ENCODE measurements at places on chromosomes 12 and 14.

GRCh38 chr12:131153956-131154355 lies 200.2 kb downstream of the ADGRD1 start:
- no peak for DNase-seq

DNA sequence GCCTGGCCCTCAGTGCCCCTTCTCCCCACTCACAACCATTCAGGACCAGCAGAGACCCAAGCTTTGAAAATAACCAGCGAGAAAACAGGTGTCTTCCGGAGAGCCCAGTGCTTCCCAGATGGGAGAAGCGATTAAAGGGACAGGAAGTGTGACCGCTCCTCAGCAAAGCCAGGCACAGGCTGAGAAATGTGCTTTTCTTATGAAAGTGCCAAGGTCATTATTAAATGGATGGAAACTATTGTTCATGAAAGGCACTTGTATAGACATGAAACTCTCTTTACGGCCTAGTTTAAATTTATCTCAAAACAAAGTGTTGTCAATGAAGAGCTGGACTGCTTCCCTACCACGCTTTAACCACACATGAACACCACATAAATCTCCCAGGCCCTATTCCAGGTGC lies 210.4 kb downstream of the SPTSSA start:
- no peak for DNase-seq

- no peak for DNase-seq
Measured at GRCh38 chr12:96652870-96653269, 163.5 kb downstream of the CFAP54 start.

DNA sequence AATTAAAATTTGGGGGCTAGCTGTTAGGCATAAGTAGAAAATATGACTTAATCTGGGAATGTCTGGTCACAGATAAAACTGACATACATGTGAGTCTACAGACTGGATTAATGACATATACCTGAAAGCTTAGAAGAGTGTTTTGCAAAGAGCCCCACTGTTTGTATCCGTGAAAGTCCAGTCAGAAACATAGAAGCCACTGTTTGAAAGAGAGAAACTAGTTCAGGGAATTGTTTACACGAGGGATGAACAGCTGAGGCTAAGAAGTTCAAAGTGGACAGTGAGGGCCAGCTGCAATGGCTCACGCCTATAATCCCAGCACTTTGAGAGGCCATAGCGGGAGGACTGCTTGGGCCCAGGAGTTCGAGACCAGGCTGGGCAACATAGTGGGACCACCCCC lies 36.2 kb upstream of the SGPP1 start:
- DNase-seq: no peak

DNA sequence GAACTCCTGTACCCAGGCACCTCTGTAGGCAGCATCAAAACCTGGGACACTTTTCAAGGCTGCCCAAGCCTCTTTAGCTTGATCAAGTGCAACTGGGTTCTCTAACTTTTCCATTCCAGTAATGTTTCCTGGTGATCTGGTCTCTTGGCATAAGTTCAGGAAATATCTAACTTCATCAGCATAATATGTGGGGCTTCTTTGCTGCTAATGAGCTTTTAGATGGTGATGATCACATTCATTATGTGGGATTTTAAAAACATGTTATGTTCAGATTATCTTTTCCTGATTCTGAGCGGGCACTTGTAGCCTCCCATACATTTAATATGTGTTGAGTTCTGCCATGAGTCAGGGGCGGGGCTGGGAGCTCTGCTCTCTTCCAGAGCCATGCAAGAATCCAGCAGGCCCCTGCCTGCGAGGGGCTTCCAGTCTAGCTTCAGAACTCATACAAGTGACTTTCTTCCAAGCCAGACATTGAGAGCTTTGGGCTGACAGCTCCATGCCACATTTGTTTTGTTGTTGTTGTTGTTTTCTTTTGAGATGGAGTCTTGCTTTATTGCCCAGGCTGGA lies 39.5 kb upstream of the RIN3 start:
- DNase-seq: no peak

- no peak for DNase-seq
Measured at GRCh38 chr12:31325524-31325875, 450 bp downstream of the SINHCAF start.

DNA sequence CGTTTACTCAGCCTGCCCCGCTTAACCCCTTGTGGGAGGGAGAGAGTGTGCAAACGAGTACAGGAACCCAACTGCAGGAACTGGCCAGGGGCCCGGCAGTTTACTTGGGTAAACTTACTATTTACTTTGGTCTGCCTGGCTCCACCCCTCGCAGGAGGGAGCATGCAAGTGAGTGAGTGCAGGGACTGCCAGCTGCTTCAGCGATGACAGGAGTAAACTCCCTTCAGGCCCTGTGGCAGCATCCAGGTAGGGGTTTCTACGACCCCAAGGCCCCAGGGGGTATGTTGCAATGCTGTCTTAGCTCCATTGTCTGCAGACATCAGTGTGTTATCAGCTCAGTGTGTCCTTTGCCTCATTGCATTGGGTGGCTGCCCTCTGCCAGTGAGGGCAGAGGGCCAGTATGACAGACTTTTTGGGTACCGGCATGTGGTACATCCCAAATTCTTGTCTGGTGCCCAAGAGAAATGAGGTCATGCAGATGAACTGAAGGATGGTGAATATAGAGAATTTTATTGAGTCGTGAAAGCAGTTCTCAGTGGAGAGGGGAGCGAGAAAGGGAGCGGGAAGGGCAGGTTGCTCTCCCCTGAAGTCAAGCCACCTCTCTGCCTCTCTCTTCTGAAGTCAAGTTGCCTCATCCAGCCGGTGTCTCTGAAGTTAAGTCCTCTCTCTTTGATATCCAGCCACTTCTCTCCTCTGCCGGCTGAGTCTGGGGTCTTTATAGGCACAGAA lies 181.8 kb downstream of the FUT8 start:
- DNase-seq: no peak

DNA sequence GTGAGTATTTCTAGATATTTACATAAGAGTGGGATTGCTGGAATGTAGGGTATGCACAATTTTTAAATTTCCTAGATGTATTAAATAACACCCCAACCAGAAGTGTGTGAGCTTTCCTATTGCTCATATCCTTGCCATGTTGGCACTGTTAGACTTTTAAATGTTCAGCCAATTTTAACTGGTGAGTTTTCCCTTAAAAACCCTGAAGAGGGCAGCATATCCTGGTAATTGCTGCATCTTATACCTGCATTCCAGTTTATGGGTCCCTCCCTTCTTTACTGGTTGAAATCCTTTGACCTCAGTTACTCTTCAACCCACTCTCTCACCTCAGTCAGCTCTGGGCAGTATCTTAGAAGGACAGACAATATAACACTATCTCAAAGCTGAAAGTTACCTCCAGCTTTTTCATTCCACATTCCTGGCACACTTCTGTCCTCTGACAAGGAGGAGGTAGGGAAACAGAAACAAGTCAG lies 270.6 kb downstream of the PAWR start:
- peak; percentile 48 for DNase-seq

GRCh38 chr12:69278814-69279782 lies 39.7 kb downstream of the CPSF6 start:
- DNase-seq: no peak

DNA sequence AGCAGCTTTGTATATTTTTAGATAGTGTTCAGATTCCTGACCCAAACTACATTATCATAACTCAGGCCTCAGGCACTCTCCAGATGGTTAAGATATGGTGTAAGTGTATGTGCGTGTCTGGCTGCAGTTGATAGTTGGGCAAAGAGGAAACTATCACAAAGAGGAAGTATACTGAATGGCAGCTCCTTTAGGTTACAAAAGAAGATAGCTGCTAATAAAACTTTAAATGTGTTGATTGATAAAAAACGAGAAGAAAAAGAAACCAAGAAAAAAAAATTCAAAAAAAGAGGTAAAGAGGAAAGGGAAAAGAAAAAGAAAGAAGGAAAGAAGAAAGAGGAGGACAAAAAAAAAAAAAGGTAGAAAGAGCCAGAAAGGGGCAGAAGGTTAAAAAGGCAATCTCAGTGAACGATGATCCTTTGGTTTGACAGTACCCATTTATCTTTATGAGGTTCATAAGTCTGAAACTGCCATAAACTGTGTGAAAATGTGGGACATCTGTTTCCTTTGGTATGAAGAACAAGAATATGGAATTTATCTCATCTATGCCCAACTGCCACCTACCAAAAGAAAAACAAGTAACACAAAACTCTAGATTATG lies 42.2 kb downstream of the TAOK3 start:
- peak; percentile 81 for DNase-seq

DNA sequence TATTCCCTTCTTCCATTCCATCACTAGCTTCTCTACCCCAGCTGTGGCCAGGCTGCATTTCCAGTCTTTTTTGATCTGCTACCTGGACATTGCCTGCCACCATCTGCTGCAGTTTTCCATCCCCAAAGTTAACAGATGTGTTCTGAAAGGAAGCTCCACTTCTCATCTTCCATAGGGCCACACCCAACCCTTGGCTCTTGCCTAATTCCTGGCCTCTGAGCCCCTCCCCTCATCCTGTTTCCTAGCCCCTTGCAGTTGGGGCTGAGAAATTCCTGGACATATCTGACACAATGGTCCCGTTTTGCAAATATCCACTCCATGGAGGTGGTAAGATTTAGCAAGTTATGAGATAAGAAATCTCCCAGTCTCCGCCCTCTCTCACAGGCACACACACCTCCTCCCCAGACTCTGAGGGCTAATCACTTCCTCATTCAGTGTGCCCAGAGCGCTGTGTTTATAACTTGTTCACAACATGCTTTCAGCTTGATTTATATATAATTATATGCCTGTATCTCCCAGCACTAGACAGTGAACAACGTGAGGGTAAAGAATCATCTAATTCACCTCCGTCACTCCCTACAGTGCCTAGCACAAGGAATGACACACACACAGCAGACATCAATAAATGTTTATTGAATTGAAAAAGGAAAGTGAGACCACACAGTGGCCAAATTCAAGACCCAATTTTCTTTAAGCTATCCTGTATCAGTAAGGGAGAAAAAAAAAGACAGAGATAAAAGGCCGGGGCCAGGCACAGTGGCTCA lies 13.4 kb downstream of the SMUG1 start:
- no peak for DNase-seq

DNA sequence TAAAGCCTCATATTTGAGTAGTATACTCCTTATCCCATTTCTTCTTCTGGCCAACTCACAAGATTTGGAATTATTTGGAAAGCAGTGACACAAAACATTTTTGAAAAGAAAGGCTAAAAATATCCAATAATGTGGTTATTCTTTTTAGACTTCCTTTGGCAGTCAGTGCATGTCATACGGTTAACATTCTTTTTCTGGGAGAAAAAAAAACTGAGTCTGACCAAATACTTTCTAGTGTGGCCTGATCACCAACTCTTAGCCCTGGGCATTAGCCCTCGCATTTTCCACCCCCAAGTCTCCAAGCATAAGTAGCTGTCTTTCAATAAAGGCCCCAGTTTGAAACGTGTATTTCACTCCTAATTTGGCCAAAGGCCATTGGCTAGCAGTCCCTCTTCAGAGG lies 5.9 kb downstream of the RASSF3 start:
- no peak for DNase-seq

DNA sequence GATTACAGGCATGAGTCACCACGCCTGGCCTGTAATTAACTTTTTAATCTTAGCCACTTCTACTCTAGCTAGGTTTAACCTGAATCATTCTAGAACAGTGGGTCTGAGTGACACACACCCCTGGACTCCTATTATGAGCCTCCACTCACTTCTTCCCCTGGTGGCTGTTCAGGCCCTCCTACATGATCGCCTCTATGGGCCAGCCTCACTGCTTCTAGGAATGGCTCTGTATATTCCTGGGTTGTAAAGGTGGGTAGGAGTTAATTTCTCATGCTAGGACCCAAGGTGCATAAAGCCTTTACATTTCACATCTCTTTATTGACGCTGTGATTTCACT lies 8.0 kb upstream of the RNU6-8 start:
- DNase-seq: no peak

- DNase-seq: no peak
Measured at GRCh38 chr12:131011165-131012079, 57.7 kb downstream of the ADGRD1 start.

DNA sequence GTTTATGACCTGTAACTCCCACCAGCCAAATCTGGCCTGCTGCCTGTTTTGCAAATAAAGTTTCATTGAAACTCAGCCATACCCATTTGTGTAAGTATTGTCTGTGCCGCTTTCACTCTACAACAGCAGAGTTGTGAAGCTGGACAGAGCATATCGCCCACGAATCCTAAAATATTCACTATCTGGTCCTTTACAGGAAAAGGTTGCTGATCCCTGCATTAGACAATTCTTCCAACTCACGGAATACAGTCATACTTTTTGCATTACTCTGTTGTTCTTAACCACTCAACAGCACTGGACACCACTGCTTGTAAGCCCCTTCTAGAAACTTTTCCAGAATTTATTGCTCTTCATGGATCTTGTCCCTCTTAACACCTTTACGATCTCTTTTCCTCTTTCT lies 435.4 kb downstream of the EGLN3 start:
- DNase-seq: no peak

DNA sequence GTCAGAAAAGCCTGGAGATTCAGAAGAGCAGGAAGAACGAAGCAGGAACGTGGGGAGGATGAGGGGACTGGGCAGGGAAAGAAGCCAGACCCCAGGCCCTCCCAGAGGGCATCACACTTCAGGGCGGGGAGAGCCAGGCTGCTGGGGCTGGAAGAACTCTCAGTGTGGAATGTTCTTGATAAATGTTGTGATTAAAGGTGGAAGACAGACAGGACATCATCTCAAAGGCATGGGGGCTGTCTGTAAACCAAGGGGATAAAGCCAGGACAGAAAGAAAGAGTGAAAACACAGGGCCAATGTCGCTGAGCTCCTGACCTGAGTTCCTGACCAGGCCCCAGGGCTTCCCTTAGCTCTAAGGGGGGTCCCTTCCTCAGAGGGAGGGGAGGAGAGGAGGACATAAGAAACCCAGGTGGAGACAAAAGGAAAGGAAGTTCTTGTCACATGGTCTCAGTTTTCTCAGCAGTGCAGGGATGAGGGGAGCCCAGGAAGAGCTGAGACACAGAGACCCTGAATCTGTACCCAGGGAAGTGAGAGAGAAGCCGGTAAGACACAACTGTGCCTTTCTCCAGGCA lies 56.3 kb downstream of the SETD3 start:
- DNase-seq: no peak

- DNase-seq: no peak
Measured at GRCh38 chr14:26820138-26820537, 222.3 kb upstream of the NOVA1 start.

DNA sequence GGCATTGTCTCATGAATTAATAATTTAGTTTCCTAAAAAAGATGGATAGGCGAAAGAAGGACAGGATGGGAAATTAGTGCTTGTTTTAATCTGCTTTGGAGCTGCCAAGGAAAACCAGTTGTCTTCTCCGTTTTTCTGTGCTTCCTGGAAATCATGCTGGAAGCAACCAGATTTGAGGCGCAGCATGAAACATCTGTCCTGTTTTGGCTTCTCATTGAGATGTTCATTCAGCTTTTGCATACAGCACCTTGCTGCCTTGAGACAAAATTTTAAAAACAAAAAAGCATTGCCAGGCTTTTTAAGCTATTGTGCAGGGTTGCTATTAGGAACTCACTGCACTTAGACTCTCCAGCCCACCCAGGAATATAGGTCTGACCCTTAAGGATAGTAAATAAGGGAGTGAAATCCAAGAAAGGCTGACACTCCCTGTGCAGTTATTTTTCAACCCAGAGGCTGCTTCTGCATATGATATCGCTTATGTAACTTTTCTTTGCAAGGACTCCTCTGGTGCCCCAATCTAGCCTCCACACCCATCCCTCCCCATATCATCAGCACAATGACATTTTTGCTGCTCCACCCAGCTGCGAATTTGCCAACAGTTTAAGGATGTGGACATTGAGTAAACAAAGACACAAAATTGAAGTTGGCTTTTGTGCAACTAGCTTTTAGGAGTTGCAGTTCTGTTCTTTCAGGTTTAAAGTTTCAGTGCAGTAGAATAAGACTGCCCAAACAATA lies 46.9 kb upstream of the MDM1 start:
- DNase-seq: no peak

GRCh38 chr14:77641534-77642341 lies 25.3 kb upstream of the SPTLC2 start:
- DNase-seq: peak; percentile 40

Measured in NAMALWA (cell line).